ENCODE measurements at places on chromosomes 1 and 21.

GRCh38 chr1:23103001-23103889 is 65.4 kb downstream of the LUZP1 start:
- no peak for DNase-seq

GRCh38 chr1:19676438-19676922 is 11.8 kb downstream of the HTR6 start:
- DNase-seq = no peak

- no peak for DNase-seq
These were observed 1.4 kb upstream of the TNFRSF14 start for GRCh38 chr1:2554621-2555387.

DNA sequence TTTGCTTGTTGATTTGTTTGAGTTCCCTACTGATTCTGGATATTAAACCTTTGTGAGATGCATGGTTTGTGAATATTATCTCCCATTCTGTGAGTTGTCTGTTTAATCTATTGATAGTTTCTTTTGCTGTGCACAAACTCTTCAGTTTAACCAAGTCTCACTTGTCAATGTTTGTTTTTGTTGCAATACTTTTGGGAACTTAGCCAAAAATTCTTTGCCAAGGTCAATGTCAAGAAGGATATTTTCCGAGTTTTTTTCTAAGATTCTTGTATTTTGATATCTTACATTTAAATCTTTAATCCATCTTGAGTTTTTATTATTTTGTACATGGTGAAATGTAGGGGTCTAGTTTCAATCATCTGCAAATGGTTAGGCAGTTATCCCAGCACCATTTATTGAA is 1230.7 kb upstream of the NCAM2 start:
- no peak for DNase-seq

GRCh38 chr1:96568639-96569038 is 152.9 kb upstream of the PTBP2 start:
- DNase-seq = no peak

DNA sequence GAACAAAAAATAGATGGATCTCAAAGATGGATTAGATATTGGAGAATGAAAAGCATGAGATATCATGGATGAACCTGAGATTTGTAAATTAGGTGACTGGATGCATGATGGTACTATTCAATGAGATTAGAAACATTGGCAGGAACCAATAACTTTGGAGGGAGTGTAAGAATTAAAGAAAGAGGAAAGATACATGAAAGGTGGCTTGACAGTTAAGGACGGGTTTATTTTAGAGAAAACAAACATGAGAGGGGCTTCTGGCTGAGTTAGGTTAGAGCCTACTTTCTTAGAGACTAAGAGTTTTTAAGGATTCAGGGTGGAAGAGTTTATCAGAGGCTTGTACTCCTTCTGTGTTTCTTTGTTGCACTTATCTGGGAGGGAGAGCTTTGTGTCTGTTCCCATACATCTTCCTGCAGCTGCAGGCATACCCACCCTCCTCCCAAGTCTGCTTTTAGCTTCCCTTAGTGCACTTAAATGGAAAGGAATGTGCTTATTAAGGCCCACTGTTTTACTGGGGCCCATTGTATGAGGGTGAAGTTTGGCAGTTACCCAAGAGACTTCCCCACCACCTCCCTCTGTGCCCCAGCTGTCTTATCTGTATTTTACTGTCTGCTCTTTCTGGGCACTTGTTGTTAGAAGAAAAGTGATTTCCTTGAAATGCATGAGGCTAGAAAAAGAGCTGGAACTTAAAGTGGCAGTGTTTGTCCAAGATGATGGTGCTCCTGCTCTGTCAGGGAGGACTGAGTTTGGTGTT is 26.1 kb upstream of the CR2 start:
- DNase-seq = no peak

GRCh38 chr1:212402666-212403321 is 11.9 kb downstream of the PACC1 start:
- DNase-seq = no peak

DNA sequence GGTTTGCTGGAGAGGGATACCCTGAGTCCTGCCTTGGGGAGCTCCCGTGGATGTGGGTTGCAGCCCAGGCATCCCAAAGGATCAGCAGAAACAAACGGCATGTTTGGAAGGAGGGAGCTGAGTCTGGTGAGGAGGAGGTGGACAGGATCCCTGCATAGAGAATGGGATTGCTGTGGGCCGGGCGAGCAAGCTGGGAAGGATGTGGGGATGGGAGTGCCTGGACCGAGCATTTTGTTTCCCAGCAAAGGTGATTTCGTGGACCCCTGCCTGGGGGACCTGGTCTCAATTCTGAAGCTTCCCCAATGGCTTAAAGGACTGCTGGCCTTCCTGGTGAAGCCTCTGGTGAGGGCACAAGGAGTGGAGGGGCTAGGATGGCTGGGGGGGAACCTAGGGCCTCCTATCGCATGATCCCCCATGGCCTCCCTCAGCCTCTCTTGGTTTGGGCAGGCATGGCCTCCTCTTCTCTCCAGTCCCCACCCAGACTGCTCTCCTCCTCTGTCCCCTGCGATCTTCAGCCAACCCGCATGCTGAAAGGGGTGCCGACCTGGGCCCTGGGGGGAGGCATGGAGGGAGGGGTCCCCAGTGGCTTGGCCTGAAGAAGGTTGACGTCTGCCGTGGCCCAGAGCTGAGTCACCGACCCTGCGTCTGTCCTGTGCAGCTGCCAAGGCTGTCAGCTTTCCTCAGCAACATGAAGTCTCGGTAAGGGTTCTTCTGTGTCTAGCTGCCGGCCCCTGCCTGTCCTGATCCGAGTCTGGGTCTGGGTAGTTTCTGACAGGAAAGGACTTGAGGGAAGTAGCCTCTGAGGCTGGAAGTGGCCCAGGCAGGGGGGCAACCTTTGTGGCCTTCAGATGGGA is 16.3 kb downstream of the FAAH start:
- no peak for DNase-seq

DNA sequence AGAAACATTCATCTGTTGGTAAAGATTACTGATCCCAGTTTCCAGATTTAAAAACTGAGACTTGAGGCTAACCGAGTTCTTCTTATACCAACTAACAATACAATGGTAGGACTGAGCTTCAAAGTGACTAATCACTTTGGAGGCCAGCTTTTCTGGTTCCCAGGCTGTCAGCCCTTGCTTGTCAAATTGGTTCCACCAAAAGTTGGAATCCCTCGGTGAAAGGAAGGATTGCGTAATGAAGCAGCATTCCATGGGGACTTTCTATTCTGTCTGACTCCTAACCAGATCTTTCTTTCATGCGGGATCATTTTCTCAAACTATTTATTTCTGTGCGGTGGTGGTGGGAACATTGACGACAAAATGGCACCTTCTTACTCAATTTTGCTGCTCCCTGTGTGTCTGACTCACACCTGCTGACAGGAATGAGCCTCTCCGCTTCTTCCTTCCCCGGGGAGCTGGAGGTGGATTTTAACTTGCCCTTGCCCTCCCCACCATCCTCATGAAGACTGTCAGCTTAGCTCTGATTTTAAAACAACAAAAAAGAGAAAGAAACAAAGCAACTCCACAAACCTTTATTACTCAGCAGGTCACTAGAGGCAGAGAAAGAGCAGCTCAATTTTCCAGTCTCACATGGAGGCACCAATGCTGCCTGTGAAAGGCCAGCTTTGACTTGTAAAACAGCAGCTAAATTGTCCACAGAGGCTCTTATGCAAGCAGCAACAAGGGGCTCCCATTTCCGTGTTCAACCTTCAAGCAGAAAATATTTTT is 32.9 kb upstream of the RASAL2 start:
- DNase-seq = no peak

DNA sequence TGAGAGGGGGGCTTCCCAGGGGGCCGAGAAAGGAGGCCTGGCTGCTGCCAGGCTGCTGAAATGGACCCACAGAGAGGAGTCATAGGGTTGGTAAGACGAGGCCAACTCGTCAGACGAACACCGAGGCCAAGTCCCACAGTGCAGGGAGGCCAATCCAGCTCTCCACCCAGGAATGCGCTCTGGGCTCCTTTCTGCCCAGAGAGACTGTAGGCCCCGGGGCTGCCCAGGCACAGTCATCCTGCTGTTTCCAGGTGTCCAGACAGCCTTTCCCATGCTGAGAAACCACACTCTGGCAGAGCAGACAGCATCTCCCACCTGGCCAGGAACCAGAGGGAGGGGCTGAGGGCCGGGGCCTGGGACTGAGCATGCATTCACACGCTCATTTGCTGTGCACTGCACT is 26.7 kb upstream of the RSPO1 start:
- DNase-seq = no peak

GRCh38 chr1:89715677-89716076 is 82.8 kb downstream of the LRRC8C start:
- no peak for DNase-seq

DNA sequence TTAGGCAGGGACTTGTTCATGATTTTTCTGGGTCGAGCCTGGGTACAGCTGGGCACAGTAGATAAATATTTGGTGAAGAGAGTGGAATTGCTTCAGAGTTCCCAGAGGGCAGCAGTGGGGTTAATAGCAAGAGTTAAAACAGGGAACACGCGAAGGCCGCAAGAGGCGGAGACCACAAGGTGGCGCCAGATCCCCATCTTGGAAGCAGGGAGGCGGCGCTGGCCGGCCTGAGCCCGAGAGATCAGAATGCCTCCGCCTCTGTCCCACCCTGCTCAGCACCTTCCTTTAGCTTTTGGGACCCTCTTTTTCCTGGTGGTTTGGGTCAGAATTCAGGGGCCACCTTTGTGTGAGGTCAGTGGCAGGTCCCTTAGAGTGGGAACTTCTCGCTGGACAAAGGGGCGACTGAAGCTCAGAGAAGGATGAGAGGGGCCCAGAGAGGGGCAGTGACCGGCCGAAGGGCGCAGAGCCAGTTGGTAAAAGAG is 6.5 kb upstream of the PADI2 start:
- DNase-seq = peak; percentile 65

DNA sequence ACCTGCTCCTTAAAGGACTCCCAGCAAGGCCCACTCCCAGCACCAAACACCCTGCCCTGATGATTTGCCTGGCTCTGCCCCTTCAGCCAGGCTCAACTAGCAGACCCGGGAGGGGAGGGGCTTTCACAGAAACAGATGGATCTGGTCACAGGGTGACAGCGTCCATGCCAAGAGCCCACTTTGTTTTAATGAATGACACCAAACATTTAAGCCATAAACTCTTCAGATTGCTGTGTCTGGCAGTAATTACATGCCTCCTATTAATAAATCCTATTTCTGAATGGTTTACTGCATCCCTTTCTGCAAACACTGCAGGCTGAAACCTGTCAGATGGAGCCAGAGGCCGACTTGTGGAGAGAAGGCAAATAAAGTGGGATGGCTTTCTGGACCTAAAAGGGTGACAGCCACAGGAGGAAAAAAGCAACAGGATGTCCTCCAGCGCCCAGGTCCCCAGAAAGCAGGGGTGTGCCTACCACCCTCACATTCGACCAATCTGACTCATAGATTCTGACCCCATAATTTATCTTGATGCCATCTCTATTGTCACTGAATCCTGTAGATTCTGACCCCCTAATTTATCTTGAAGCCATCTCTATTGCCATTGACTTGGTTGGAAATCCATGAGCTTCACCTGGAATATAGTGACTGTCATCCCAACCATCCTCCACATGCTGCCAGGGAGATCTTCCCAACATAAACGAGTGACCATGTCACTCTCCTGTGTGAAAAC is 200.9 kb downstream of the PLPP3 start:
- no peak for DNase-seq
